ENCODE measurements at places on chromosomes 4 and X.

DNA sequence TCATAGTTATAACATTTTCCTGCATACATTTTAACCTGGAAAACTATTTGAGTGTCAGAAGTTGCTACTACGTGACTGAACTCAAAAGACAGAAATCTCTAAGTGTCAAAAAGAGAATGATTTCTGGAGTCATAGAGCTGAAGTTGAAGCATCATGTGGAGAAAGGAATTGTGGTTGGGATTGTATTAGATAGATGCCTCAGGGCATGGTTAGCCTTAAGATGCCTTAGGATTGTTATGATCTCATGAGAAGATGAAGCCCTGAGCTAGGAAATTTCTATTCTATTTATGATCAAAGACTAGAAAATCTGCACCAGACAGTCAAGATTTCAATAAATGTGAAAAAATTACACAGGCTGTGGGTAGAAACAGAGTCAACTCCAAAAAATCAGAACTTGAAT, 20.2 kb downstream of the EPGN start:
- peaks cover 5% of the 10 kb centered on the region for H3K4me1 ChIP-seq
- H3K27me3 ChIP-seq = no peaks in the 10 kb centered on the region
- H3K4me3 ChIP-seq = no peak overlapping the region
- no peak for DNase-seq

GRCh38 chr4:80156410-80156809, 40.9 kb upstream of the PRDM8 start:
- no peak overlapping the region for H3K4me3 ChIP-seq
- no peak overlapping the region for H3K27ac ChIP-seq
- DNase-seq = no peak
- no peaks in the 10 kb centered on the region for H3K4me1 ChIP-seq
- H3K36me3 ChIP-seq = no peaks in the 10 kb centered on the region

- no peak for DNase-seq
- no peaks in the 10 kb centered on the region for H3K4me1 ChIP-seq
- H3K36me3 ChIP-seq = no peaks in the 10 kb centered on the region
- H3K27me3 ChIP-seq = no peaks in the 10 kb centered on the region
Observed at GRCh38 chrX:155055494-155055893, 15.4 kb downstream of the CMC4 start.

DNA sequence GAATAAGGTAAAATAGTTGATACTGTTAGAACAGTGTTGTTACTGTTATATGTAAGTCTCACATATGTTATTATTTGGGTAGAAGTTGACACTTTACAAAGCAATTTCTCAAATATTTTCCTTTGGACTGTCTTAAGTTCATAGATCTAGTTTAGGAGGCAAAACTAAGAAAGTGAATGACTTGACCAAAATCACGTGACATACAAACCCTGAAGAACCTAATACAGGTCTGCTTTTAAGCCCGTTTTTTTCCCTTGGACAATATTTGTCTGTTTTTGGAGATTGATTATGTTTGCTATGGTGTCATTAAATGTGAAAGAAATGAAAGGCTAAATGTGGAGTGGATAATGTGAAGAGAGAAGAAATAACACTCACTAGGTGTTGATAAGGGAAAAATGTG, 644.9 kb upstream of the PITX2 start:
- no peaks in the 10 kb centered on the region for H3K36me3 ChIP-seq
- H3K4me1 ChIP-seq = peaks cover 13% of the 10 kb centered on the region
- H3K27ac ChIP-seq = no peak overlapping the region
- DNase-seq = no peak

- no peaks in the 10 kb centered on the region for H3K36me3 ChIP-seq
- H3K4me3 ChIP-seq = no peak overlapping the region
- H3K27me3 ChIP-seq = no peaks in the 10 kb centered on the region
- H3K4me1 ChIP-seq = peaks cover 31% of the 10 kb centered on the region
Observed at GRCh38 chr4:4639370-4639769, 97.5 kb upstream of the STX18 start.

- DNase-seq = no peak
- H3K27me3 ChIP-seq = peaks cover 13% of the 10 kb centered on the region
- no peak overlapping the region for H3K4me3 ChIP-seq
- no peaks in the 10 kb centered on the region for H3K4me1 ChIP-seq
- no peaks in the 10 kb centered on the region for H3K36me3 ChIP-seq
- H3K27ac ChIP-seq = no peak overlapping the region
Observed at GRCh38 chrX:49177338-49177833, 5.7 kb downstream of the PLP2 start.

Measured in GM23338 (cell line).